Liver (tissue), 10 donors: ENCODE measurements at places on chromosomes 3 and 15. TPM values are rescaled to one million over a fixed set of nuclear protein-coding genes. Genes with fewer than 3 reads are reported as not detected.

PTH1R gene
- 27.4 TPM for polyA plus RNA-seq

LMLN gene
- polyA plus RNA-seq: 0.90 TPM

RARB gene
- polyA plus RNA-seq: 2.2 TPM

PSTPIP1 gene
- polyA plus RNA-seq: 1.1 TPM

SLMAP gene
- polyA plus RNA-seq: 11.5 TPM

ZMYND10 gene
- polyA plus RNA-seq: 0.23 TPM

CNTN6 gene
- not detected for polyA plus RNA-seq

PPP2R3A gene
- 1.5 TPM for polyA plus RNA-seq

KBTBD8 gene
- polyA plus RNA-seq: 0.68 TPM

AHSG gene
- 1,784 TPM for polyA plus RNA-seq

- no peak overlapping the region for H3K4me3 ChIP-seq
- DNase-seq: no peak
- no peaks in the 10 kb centered on the region for H3K4me1 ChIP-seq
- H3K27ac ChIP-seq: no peak overlapping the region
- peaks cover 2% of the 10 kb centered on the region for H3K36me3 ChIP-seq
Measured at GRCh38 chr3:30664884-30665283, 58.5 kb downstream of the TGFBR2 start.

DNA sequence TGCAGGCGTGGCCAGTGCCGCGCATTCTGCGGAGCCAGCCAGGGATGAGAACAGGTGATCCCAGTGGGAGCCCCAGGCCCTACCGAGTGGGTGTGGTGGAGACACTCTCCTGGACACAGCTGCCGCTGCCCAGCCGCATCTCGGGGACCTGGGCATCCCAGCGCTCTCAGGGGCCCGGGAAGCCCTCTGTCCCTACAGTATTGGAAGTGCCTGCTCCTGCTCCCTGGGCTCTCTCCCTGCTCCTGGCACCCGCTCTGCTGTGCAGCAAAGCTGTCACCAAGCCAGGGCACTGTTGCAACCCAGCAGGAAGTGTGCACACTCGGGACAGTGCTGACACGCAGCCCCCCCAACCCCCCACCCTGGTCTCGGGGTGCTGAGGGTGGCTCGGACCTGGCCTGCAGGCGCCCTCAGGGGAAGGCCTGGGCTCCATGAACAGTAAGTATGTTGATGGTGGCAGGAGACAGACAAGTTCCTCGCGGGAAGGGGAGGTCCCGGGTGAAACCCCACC lies 1177.4 kb upstream of the GBE1 start:
- DNase-seq: no peak
- no peaks in the 10 kb centered on the region for H3K27me3 ChIP-seq
- H3K4me1 ChIP-seq: no peaks in the 10 kb centered on the region
- no peak overlapping the region for H3K4me3 ChIP-seq

DNA sequence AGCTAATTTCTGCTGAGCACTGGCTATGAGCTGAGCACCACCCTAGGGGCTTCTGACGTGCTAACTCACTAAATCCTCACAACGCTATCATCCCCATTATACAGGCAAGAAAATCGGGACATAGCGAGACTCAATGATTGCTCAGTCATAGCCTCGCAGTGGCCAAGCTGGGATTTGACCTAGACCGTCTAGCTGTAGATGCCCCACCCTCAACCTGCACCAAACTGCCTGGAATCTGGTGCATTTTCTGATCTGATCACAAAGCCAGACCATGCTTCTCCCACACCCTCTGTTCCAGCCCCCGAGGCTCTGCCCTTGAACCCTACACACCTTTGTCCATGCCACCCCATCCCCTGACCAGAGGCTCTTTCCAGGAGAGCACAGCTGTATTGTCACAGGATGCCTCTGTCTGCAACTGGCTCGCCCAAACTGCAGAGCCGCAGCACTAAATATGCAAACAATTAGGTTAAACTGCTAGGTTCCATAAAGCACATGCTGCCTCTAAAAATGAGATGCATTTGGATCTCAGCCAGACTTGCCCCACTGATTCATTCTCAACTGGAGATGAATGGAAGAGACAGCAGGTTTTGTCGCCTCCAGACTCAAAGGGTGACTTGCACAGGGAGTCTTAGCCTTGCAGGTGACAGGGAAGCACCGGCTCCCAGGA lies 95.2 kb downstream of the NUP210 start:
- no peaks in the 10 kb centered on the region for H3K4me1 ChIP-seq
- H3K27ac ChIP-seq: no peak overlapping the region
- H3K36me3 ChIP-seq: peaks cover 41% of the 10 kb centered on the region

DNA sequence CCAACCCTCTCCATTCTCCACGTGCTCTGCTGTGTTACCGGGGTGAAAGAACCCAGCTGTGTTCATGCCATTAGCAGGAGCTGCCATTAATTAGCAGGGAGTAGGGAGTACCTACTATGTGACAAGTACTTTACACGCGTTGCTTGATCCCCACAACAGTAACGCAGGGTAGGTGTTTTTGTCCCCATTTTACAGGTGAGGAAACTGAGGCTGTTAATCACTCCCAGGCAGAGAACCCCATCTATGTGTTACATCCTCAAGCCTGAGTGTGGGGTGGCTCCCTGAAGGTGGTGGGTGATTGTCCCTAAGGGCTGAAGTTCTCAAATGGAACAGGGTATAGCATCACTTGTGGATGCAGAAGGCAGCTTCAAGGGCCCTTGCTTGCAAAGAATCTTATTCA lies 22.8 kb downstream of the MELTF start:
- no peaks in the 10 kb centered on the region for H3K36me3 ChIP-seq
- peaks cover 4% of the 10 kb centered on the region for H3K4me1 ChIP-seq
- DNase-seq: no peak
- no peak overlapping the region for H3K27ac ChIP-seq

GRCh38 chr3:9826815-9827573 lies 16.8 kb downstream of the RPUSD3 start:
- H3K27ac ChIP-seq: no peak overlapping the region
- DNase-seq: no peak
- no peaks in the 10 kb centered on the region for H3K4me1 ChIP-seq
- no peak overlapping the region for H3K4me3 ChIP-seq
- H3K36me3 ChIP-seq: no peaks in the 10 kb centered on the region
- no peaks in the 10 kb centered on the region for H3K27me3 ChIP-seq

DNA sequence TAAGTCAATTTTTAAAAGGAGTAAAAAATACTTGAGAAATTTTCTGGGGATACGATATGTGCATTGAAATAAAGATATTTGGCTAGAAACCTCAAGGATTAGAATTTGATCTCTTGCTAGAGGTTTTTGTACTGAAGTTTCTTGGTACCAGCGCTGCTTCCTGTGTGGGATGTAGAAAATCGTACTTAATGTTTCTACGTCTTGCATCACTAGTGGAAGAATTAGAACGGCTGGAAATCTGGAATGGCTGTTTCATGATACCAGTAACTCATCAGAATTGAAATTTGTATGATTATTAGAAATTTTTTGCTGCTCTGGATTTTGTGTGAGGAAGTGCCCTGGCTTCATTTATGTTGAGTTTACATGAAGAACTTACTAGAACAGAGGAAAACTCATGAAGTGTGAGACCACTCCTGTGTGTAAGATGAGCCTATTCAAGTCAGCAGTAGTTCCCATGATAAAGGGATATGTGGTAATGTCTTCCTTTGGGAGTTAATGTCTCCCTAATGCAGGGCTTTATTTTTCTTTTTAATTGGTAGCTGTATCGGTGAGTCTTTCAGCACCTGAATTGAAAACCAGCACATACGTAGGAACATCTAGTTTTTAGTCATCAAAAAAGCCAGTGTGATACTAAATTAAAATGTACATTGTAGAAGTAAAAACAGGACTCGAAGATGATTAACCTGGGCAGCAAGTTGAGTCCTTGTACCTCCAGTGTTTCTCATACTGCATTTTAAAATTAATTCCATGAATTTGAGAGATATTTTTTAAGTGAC lies 3.2 kb downstream of the KBTBD8 start:
- DNase-seq: no peak
- no peak overlapping the region for H3K27ac ChIP-seq
- H3K4me3 ChIP-seq: no peak overlapping the region
- H3K4me1 ChIP-seq: peaks cover 11% of the 10 kb centered on the region
- H3K36me3 ChIP-seq: no peaks in the 10 kb centered on the region

GRCh38 chr15:39488961-39489360 lies 91.9 kb upstream of the THBS1 start:
- no peaks in the 10 kb centered on the region for H3K36me3 ChIP-seq
- no peak overlapping the region for H3K4me3 ChIP-seq
- peak overlapping the region; percentile 31 for H3K27ac ChIP-seq
- no peaks in the 10 kb centered on the region for H3K4me1 ChIP-seq

DNA sequence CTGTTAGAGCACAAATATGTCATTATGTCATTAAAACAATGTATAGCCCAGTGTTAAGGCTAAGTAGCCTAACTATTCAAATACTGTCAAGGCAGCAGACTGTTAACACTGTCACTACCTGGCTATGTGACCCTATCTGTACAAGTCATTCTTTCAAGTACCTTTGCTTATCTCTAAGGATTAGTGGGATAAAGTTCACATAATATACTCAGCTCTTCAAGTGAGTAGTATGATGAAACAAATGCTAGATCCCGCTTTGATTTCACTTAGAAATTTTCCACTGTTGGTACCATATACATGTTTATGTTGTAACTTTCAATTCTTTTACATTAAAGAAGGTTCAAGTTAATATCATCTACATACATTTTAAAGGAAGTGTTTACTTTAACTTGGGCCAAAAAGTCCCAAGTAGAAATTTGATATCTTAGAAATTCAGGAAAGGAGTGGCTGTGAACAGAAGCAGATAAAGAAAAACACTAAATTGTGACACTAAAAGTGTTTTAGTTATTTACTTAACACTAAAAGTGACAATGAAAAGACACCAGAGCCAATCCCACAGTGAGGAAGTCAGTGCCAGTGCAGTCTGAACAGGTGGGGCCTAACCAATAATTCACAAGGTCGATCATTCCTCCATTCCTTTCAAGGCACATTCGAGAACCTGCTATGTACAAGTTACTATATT lies 4.8 kb upstream of the RFX7 start:
- no peak for DNase-seq
- no peaks in the 10 kb centered on the region for H3K36me3 ChIP-seq
- H3K27me3 ChIP-seq: no peaks in the 10 kb centered on the region

DNA sequence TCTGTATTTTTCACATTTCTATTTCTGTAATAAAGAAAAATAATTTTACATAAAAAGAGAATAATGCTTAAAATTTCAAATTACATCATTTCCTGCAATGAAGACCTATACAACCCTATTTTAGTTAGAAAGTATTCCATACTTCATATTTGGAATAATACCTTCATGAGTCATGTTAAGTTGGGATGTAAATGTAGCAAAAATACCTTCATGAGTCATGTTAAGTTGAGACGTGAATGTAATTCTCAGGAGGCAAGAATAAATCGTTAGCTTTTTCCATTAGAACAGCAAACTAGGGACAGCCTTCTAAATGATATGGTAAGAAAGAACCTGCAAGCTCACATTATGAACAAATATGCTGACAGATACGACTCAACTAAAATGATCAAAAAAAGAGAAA lies 91.9 kb downstream of the NAALADL2 start:
- H3K4me1 ChIP-seq: no peaks in the 10 kb centered on the region
- no peak overlapping the region for H3K27ac ChIP-seq
- DNase-seq: no peak
- no peaks in the 10 kb centered on the region for H3K36me3 ChIP-seq
- no peak overlapping the region for H3K4me3 ChIP-seq

- no peak overlapping the region for H3K27ac ChIP-seq
- no peaks in the 10 kb centered on the region for H3K27me3 ChIP-seq
- H3K4me1 ChIP-seq: peaks cover 5% of the 10 kb centered on the region
- no peak overlapping the region for H3K4me3 ChIP-seq
- DNase-seq: peak; percentile 88
- H3K36me3 ChIP-seq: no peaks in the 10 kb centered on the region
Measured at GRCh38 chr15:40857601-40858341, 13.9 kb downstream of the SPINT1 start.

- no peaks in the 10 kb centered on the region for H3K36me3 ChIP-seq
- no peaks in the 10 kb centered on the region for H3K27me3 ChIP-seq
- no peaks in the 10 kb centered on the region for H3K4me1 ChIP-seq
- no peak overlapping the region for H3K27ac ChIP-seq
- no peak for DNase-seq
Measured at GRCh38 chr3:184676927-184677326, 34.9 kb downstream of the MAGEF1 start.

- H3K4me3 ChIP-seq: no peak overlapping the region
- H3K4me1 ChIP-seq: no peaks in the 10 kb centered on the region
- no peak for DNase-seq
- H3K36me3 ChIP-seq: no peaks in the 10 kb centered on the region
- no peak overlapping the region for H3K27ac ChIP-seq
Measured at GRCh38 chr3:38968403-38968802, 83.3 kb downstream of the SCN11A start.

DNA sequence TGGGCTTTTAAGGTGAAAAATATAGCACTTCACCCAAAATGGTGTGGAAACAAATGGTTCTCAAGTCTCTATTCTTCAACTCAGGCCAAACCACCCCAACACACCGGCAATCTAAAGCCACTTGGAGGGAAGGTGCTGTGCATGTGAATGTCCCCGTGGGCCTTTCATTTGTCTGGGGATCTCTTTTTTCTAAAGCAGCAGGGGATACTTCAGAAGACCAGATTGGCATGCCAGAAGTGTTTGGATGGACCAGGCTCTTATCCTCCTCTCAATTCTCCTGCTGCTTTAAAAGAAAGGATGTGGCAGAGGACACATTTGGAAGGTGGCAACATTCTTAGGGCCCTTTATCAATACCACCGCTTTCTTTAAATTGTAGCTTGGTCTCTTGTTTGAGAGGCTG lies 193.1 kb downstream of the MEIS2 start:
- DNase-seq: no peak
- H3K27me3 ChIP-seq: no peaks in the 10 kb centered on the region
- no peak overlapping the region for H3K27ac ChIP-seq
- no peaks in the 10 kb centered on the region for H3K4me1 ChIP-seq
- H3K4me3 ChIP-seq: no peak overlapping the region

GRCh38 chr3:142608631-142609030 lies 12.4 kb downstream of the PLS1 start:
- H3K4me1 ChIP-seq: no peaks in the 10 kb centered on the region
- H3K27ac ChIP-seq: no peak overlapping the region
- H3K27me3 ChIP-seq: no peaks in the 10 kb centered on the region

DNA sequence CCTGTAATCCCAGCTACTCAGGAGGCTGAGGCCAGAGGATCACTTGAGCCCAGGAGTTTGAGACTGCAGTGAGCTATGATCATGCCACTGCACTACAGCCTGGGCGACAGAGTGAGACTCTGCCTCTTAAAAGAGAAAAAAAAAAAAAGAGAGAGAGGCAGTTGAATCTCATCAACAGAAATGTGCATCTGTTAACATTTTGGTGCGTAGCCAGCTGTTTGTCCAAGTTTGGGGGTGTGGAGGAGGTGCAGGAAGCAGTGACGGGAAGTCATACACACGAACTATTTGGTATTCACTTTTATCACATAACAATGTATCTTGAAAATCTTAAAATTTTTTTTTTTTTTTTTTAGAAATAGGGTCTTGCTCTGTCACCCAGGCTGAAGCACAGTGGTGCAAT lies 18.2 kb upstream of the CEMIP start:
- H3K27me3 ChIP-seq: no peaks in the 10 kb centered on the region
- H3K4me3 ChIP-seq: no peak overlapping the region
- H3K36me3 ChIP-seq: no peaks in the 10 kb centered on the region
- DNase-seq: no peak
- peaks cover 6% of the 10 kb centered on the region for H3K4me1 ChIP-seq

GRCh38 chr3:151282921-151283320 lies 4.6 kb upstream of the P2RY14 start:
- no peak for DNase-seq
- H3K4me1 ChIP-seq: no peaks in the 10 kb centered on the region
- no peak overlapping the region for H3K4me3 ChIP-seq
- no peak overlapping the region for H3K27ac ChIP-seq
- H3K27me3 ChIP-seq: no peaks in the 10 kb centered on the region
